ENCODE measurements at places on chromosomes 3 and 15.

DNA sequence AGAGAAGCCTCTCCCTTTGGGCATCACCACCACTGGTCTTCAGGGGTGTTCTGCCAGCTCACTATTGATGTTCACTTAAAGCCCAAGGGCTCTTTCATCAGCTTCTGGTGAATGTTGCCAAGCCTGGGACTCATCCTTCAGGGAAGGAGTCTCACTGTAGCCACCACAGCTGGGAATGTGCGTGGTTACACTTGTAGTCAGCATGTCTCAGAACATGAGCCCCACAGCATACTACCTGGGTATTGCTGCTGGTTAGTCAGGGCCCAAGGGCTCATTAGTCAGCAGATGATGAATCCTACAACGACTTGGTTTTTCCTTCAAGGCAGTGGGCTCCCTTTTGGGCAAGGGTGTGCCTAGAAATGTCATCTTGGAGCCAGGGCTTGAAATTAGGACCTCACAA lies 412.9 kb downstream of the VGLL3 start:
- DNase-seq = no peak

GRCh38 chr15:36430726-36431265 lies 148.6 kb upstream of the CDIN1 start:
- no peak for DNase-seq

GRCh38 chr3:71657831-71658530 lies 67.2 kb downstream of the EIF4E3 start:
- DNase-seq = no peak

DNA sequence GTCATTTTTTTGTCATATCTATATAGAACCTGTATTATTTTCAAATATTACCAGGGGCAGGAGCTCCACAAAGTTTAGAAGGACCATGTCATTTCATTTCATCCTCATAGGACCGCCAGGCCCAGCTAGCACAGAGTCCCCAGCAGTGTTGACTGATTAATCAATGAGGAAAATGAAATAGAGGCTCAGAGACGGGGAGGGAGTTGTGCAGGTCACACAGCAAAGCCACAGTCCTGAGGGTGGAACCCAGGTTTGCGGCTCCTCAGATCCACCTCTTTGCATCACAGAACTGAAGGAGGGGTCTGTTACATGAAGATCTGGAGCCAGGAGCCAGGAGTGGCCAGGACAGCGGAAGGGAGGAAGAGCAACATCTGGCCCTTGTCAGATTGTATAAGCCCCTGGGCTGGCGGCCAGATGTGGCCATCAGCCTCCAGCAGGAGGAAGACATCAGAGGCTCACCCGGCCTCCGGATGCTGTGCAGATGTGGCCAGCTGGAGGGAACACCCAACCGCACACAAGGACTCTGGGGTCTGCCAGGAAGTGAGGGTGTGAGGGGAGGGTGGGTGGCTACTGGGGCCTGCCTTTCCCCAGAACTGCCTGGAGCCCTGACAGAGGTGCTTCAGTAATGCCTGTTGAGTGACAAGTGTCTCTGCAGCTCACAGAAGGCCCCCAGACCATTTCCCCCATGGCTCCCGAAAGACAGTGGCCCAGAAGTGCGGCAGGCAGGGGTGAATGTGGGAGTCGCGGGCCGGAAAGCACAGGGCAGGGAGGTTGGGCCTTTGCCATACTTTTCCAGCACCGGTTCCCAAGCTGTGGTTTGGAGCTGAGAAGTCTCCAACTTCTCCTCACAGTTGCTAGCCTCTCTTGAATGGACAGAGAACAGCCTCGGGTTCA lies 21.3 kb downstream of the EFCC1 start:
- DNase-seq = no peak

- no peak for DNase-seq
Observed at GRCh38 chr3:146539315-146539714, 5.1 kb downstream of the PLSCR1 start.

- no peak for DNase-seq
Observed at GRCh38 chr3:120560304-120561250, 35.6 kb upstream of the NDUFB4 start.

GRCh38 chr15:49902685-49903501 lies 216.1 kb downstream of the ATP8B4 start:
- no peak for DNase-seq
